ENCODE measurements at places on chromosomes 13 and 19.

DNA sequence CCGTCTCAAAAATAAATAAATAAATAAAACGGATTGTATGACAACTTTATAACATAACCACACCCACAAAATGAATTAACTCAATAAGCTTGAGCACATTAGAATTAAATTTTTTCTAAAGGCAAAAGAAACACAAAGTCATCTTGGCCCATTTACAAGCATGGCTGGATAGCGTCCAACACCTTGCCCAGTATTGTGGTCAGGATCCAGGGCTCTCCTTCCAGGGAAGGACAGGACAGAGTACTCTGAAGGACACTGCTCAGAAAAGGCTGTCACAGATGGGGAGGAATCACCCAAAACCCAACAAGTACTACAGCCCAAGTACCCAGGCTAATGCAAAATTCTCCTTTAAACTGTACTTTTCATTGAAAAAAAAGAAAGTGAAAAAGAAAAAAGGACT lies 27.1 kb downstream of the SUGP2 start:
- DNase-seq = no peak

GRCh38 chr13:50144246-50145160 lies 129.3 kb downstream of the KCNRG start:
- DNase-seq = no peak

- no peak for DNase-seq
These were observed 278.3 kb downstream of the TEX29 start for GRCh38 chr13:111598747-111599146.

DNA sequence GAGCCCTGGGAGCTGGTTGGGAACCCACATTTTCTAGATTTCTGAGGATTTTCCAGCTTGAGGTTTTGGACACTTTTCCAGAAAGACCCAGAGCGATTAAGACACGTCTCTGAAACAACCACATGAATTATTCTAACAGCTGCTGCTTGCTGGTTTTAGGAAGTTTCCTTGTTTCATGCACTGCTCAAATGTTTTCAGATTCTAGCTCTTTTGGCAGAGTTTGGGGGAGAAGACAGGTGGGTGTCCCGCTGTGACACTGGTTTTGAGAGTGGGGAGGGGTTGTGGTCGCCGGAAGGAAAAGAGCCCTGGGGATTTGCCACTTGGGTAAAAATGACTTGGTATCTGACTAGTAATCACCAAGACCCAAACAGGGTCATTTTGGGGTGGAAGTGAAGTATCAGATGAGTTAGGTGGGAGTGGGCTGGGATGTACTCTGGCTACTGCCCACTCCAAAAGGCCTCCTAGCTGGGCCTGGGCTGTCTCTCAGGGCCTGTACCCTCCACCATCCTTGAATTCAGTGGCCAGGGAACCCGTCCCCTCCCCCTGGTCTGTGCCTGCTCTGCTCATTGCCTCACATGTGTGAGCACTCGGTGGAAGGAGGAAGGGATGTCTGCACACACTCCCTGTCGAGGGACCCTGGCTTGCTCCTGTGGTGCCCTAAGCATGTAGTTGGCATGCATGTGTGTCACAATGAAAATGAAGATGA lies 13.2 kb downstream of the GATAD2A start:
- no peak for DNase-seq

DNA sequence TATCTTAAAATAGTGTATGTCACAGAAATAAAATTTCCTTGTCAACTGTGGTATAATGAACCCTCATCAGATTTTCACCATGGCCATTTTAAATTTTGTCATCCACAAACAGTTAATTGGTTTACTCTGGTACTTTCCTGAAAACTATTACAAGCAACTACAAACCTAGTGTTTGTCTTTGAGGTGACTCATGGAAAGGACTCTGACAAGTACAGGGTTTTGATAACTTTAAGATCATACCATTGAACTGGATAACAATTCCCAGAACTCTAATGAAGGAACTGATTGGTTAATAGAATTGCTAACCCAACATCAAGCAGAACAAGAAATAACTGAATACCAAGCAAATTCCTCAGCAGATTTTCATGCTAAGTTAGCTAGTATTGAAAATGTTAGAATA lies 237.7 kb upstream of the IPO5 start:
- no peak for DNase-seq

DNA sequence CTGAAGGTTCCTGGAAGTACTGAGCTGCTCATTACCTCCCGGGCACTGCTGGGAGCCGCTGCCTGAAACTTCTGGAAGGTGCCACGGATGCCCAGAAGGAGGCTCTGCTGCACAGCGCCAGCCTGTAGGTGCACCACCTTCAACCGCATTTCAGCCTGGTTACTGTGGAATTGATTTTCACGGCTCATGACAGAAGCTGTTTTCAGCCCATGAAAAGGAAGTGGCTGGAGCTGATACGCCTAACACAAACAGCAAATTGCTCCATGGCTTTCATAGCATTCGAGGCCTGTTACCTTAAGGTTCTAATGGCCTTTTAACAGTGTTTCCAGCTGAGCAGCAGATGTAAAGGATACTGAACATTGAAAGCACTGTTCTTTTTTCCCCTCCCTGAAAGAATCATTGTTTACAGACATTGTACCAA lies 22.0 kb downstream of the GPC6 start:
- DNase-seq = no peak

- no peak for DNase-seq
These were observed at the start of gene KEAP1 for GRCh38 chr19:10503002-10503789. Gene KEAP1 (minus strand): TSS chr19:10503356. CDS start chr19:10500033, 3,323 bp downstream.

GRCh38 chr13:94798738-94799137 lies 86.4 kb upstream of the SOX21 start:
- no peak for DNase-seq

- DNase-seq = no peak
These were observed 72.1 kb downstream of the GPC6 start for GRCh38 chr13:93298713-93299112.

DNA sequence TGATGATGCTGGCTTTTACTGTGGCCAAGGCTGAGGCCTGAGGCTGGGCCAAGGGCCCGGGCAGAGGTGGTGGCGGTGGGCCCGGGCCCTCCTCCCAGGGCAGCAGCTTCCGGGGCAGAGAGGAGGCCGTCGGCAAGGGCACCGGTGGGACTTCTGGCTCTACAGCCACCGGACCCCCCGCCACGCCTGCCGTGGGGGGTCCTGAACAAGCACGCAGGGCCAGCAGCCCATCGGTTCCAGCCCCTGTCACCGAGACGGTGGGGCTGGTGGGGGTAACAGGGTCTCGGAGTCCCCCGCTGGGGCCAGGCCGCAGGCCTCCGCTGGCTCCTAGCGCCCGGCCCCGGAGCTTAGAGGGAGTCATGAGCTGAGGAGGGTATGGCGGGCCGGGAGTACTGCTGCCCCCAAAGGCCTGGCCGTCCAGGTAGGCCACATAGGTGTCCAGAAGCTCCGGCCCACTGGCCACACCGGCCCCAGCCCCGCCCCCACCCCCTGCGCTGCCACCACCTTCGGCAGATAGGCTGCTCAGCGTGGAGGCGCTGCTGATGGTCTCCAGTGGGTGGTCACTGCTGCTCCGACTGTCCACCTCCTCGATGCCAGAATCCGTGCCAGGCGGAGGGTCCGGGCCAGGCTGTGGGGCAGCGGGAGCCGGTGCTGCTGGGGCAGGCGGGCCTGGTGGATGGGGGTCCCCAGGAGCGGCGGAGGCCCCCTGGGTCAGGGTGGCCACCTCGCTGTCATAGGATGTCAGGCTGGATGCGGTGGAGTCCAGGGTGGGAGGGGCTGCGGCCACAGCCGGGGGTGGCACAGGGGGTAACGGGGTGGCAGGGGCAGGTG lies 17.3 kb downstream of the C19orf81 start:
- no peak for DNase-seq

DNA sequence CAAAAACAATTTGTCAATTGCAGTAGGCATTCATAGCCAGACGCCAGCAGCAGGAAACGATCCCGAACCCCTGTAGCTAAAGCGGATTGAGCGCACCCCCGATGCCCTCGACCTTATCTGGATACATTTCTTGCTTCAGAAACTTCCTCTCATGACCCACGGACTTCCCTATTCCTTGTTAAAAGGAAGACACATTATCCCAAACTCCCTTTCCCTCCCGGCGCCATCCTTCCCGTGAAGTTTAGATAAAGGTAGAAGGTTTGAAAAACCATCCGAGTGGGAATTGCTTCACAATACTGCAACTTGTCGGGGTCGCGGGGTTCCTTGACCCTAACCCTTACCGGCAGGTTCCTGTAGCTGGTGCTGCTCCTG lies 977 bp downstream of the PCDH20 start:
- DNase-seq = no peak

GRCh38 chr19:18279516-18280246 lies 1.7 kb downstream of the JUND start:
- peak; percentile 88 for DNase-seq

GRCh38 chr13:50200569-50200968 lies 185.3 kb downstream of the KCNRG start:
- no peak for DNase-seq

DNA sequence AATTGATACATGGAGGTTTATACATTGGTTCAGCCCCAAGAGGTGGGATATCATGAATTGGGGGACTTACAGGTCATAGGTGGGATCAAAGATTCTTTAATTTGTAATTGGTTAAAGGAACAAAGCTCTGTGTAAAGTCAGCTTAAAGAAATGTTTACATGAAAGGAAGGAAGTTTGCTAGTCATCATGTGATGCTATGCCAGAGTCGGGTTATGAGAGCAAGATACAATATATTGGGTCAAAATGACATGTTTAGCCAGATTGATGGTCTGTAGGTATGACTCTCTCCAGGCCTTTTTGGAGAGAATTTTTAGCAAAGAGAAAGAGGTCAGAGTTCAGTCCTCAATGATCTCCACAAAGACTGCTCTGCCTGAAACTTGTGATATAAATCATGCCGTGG lies 5.3 kb upstream of the CYSLTR2 start:
- DNase-seq = no peak

GRCh38 chr19:31969016-31969415 lies 376.4 kb upstream of the ZNF507 start:
- no peak for DNase-seq

DNA sequence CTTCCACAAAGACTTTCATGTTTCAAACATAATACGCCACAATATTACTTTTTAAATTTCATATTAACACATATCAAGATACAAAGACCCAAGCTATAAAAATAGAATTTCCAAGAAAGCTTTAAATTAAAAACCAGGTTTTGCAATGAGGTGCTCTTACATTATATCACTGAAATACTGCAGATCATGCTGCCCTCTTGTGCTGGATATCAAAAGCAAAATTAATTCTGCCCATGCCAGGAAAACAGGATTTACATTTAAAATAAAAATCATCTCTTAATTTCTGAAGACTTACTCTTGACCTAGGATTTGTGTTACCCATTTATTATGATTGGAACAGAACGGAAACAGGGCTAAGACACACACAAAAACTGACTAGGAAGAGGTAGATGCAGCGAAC lies 145.0 kb downstream of the ABCC4 start:
- DNase-seq = no peak

- DNase-seq = no peak
These were observed 7.3 kb upstream of the DGKH start for GRCh38 chr13:42041011-42041683.

- DNase-seq = no peak
These were observed at the start of gene KLK12 for GRCh38 chr19:51034704-51035103. Gene KLK12 (minus strand): TSS chr19:51035002. CDS start chr19:51034621, 381 bp downstream.

DNA sequence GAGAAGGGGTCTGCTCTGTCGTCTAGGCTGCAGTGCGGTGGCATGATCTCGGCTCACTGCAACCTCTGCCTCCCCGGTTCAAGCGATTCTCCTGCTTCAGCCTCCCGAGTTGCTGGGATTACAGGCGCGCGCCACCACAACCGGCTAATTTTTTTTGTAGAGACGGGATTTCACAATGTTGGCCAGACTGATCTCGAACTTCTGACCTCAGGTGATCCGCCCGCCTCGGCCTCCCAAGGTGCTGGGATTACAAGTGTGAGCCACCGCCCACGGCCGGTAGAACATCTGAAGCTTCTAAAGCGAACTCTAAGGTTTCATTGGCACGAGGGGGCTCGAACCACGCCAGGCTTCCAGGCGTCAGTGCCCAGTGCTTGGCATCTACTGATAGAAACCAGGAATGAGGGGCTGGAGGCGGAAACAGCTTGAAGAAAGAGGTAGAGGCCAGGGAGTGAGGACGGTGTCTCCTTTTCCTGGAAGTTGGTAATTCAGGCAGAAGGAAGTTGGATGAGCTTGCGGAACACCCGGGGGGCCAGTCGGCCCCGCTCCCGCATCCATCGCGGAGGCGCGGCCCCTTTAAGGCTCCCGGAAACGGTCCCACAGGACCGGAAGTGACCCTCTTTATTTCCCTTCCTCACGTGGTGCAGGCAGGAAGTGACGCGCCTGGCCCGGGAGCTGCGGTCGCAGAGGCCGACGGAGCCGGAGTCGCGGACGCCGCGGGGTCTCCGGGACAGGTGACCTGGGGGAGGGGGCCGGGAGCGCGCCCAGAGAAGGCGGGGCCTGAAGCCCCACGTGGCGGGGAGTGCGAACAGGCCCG lies at the start of gene CCDC9:
Gene CCDC9, plus strand, starts transcription at position 647 of the 814 bp plus-strand sequence. CDS start 1,876 bp downstream, outside the sequence.
- DNase-seq = peak; percentile 99

DNA sequence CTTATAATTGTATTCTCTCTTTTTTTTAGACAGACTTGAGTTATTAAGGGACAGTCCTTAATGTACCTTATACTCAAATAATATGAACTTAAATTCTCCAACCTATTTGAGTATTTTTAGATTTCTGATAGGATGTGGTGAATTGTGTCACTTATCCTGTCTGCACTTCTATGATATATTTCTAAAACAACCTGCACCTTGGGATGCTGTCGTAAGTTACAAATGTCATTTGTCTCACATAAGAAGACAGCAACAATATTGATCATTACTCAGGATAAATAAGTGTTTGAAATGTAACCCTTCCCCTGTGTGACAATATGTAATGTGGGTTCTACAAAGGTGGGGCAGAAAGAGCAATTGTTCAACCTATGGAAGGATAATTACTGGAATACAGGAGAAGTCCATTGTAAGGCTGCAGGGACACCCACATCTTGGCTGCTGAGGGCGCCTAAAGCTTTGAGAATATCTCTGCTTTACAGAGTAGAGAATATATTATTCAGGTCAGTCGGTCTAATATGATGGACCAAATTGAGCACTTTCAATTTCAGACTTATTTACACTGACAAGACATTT lies 236.9 kb upstream of the PRR20A start:
- DNase-seq = no peak

- no peak for DNase-seq
These were observed 2.0 kb downstream of the STXBP2 start for GRCh38 chr19:7638802-7639465.

- DNase-seq = no peak
These were observed 16.0 kb downstream of the FGF9 start for GRCh38 chr13:21686751-21687391.

DNA sequence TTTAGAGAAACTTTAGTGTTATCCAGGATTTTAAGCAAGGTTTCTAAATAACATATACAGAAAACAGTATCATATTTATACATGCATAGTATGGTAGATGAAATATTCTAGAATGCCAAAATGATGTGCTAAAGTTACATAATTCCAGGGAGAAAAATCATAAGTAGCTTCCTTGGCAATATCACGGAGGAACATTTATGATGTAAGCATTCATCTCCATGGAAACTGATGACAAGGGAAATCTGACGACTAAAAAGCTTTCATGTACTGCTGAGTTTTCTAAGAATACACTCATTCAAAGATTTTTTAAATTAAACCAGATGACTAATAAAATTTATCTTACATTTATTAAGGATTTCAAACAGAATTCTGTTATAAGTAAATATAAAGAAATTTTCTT lies 4.7 kb downstream of the TEX30 start:
- DNase-seq = no peak
